A375 (cell line): ENCODE measurements at places on chromosomes 2 and 18. TPM values are rescaled to one million over a fixed set of nuclear protein-coding genes. Genes with fewer than 3 reads are reported as not detected.

PROM2 gene
- 0.15 and 0.66 TPM in 2 replicates for total RNA-seq

MALL gene
- total RNA-seq, result 0.57 TPM in 1 of 2 replicates, not detected in the other

TNS1 gene
- total RNA-seq, result 0.50 and 1.7 TPM in 2 replicates

MRO gene
- 0.03 TPM in 1 of 2 replicates, not detected in the other for total RNA-seq

PLCL1 gene
- total RNA-seq, result 0.08 and 0.16 TPM in 2 replicates

IL36RN gene
- not detected in 2 replicates for total RNA-seq

CD207 gene
- 0.11 TPM in 1 of 2 replicates, not detected in the other for total RNA-seq

MTCL1 gene
- total RNA-seq, result 11.6 and 11.9 TPM in 2 replicates
